ENCODE measurements at places on chromosomes 1 and 21.
A peak's percentile ranks its signal among the peaks of the same experiment; 100 is the strongest.

- DNase-seq, result no peak
Observed at GRCh38 chr21:26965040-26965906, 1.6 kb downstream of the ADAMTS5 start.

GRCh38 chr1:169484683-169485430, 887 bp downstream of the SLC19A2 start:
- DNase-seq, result no peak

- no peak for DNase-seq
Observed at GRCh38 chr1:235835226-235835625, 31.5 kb downstream of the LYST start.

DNA sequence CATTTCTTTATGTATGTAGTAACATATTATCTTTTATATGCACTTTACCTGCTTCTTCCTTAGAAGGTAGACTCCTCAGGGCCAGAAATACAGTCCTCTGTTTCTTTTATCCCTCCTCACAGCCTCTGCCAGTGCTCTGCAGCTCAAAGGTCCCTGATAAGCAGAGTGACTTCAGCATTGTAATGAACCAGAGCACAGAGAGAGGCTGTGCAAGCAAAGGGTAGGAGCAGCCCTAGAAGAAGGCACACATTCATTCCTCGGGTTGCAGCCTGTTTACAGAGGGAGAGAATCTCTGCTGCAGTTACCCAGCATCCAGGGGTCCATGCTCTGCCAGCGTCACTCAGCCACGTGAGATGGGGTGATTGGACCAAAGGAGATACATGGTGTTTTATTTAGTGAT, 101.1 kb downstream of the RHOU start:
- no peak for DNase-seq

- peak; percentile 94 for DNase-seq
Observed at GRCh38 chr1:119140177-119141019, at the start of gene WARS2. WARS2 (minus strand) TSS chr1:119140653; CDS start chr1:119140644, 9 bp downstream.

GRCh38 chr21:35988416-35989137, 71.7 kb downstream of the SETD4 start:
- DNase-seq, result no peak

- no peak for DNase-seq
Observed at GRCh38 chr1:40981691-40982448, 2.4 kb downstream of the CTPS1 start.
